ENCODE measurements at places on chromosomes 6 and 20.

DNA sequence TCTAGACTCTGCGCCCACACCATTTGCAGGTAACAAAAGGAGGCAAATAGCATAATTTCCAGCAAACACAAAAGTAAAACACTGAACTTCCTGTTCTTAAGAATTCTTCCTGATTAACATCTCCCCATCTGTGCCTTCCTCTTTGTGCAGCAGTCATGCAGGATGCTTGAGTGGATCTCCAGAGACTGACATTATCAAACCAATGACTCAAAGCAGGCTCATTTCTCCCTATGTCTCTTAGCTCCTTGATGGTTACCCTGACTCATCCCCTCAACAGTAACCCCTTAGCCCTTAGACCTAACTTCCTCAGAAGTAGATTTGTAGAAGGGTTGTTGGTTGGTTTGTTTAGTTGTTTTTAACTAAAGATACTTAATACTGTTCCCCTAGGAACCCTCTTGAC lies 137.0 kb upstream of the RIN2 start:
- DNase-seq: peak; percentile 16

DNA sequence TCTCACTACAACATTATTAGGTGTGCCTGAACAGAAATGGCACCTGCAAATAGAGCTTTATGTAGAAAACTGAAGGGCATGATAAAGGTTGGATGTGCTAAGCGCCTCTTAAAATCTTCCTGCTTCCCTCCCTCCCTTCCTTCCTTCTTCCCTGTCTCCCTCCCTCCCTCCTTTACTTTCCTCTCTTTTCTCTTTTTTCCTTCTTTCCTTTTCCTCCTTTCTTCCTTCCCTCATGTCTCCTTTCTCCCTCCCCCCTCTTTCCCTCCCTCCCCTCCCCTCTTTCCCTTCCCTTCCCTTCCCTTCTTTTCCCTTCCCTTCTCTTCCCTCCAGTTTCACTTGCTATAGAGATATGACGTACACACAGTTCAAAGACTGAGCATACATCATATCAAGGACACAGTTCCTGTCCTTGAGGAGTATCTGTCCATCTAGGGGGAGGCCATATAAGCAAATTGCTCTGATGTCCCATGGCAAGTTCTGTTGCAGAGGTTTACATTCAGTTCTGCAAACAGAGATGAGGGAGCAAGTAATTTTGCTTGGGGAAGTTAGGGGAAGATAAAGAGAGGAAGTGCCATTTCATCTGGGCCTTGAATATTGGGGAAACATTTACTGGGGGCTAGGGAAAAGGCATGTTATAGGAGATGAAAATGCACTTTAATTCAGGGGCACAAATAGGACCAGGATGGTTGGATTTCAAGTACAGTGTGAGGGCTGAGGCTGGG lies 79.0 kb upstream of the EEF1E1 start:
- DNase-seq: no peak

- DNase-seq: no peak
Measured at GRCh38 chr6:22149501-22150367, 147.1 kb downstream of the PRL start.

GRCh38 chr6:122788663-122789181 lies 336 bp upstream of the SMPDL3A start:
- no peak for DNase-seq

- DNase-seq: no peak
Measured at GRCh38 chr6:53095716-53096115, 30.5 kb downstream of the FBXO9 start.

DNA sequence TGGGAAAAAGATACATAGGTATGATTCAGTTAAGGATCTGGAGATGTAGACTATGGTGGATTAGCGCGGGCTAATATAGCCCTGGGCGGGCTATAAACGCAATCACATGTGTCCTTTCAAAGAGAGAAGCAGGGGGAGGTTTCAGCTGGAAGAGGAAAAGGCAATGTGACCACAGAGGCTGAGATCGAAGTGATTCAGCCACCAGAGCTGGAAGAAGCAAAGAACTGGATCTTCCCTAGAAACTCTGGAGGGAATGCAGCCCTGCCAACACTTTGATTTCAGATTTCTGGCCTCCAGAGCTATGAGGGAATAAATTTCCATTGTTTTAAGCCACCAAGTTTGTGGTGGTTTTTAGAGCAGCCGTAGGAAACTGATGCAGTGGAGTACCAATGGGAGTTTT lies 81.5 kb upstream of the NHSL1 start:
- DNase-seq: no peak

GRCh38 chr20:38999965-39000910 lies 38.1 kb downstream of the DHX35 start:
- DNase-seq: no peak

- no peak for DNase-seq
Measured at GRCh38 chr20:6530254-6530653, 237.2 kb upstream of the BMP2 start.

DNA sequence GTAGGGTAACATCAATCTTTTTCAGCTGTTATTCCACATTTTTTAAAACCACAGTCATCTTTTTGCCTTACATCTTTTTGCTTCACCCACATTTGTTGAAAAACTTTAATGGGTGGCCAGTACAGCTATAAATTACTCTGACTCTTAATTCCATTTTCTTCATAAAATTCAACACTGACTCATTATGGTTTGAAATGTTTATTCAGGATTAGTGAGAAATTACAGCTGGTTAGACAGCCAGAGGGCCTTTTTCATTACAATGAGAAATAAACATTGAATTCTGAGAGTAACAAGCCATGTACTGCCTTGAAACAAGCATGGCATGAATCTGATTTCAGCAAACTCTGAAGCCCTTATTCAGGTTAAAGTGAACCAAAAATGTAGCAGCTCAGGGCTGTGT lies 19.5 kb downstream of the NDUFAF4 start:
- DNase-seq: peak; percentile 44

DNA sequence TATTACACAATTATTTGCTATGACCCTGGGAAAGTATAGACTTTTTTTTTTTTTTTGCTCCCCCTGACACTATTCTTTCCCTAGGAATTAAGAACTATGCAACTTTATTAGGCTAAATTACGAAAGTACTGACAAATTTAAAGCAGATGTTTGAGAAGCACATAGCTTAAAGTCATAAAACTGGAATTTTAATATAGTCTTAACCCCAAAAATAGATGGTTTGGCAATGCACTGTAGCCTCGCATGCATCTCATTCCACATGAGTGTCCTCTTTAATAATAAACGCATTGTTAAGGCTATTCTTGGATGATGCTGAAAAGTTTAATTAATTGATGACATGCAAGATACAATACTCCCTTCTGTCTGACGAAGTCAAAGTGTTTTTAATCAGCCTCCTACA lies 49.3 kb downstream of the TBC1D7 start:
- no peak for DNase-seq

- DNase-seq: no peak
Measured at GRCh38 chr20:34058831-34059230, 53.2 kb downstream of the EIF2S2 start.

DNA sequence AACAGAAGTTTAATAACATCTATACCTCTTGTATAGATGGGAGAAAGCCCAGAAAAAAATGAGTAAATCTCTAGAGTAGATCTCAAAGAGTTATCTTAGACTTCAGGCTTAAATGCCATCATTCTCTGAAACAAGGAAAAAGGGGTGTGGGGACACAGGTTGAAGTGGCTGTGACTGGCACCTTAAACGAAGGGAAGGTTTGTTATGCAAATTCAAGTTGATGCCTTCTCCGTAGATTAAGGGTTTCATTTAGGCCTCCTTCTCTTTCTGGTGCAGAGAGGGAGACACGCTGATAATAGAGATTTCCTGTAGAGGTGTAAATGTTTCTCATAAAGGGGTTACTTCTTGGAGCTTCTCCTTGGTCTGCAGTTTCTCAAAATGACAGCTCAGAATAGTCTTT lies 252.1 kb downstream of the CD83 start:
- DNase-seq: no peak

- no peak for DNase-seq
Measured at GRCh38 chr6:48985025-48985424, 478.0 kb downstream of the MMUT start.

DNA sequence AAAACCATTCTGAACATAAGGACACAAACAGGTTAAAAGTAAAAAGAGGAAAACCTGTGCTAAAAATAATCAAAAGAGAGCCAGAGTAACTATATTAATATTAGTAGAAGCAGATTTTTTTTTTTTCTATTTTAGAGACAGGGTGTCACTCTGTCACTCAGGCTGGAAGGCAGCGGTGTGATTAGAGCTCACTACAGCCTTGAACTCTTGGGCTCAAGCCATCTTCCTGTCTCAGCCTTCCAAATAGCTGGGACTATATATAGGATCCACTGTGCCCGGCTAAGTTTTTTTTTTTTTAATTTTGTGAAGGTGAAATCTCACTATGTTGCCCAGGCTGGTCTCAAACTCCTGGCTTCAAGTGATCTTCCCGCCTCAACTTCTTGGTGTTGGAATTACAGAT lies 33.4 kb upstream of the PLN start:
- DNase-seq: no peak

- DNase-seq: no peak
Measured at GRCh38 chr6:7242835-7243178, 70.2 kb downstream of the SSR1 start.

DNA sequence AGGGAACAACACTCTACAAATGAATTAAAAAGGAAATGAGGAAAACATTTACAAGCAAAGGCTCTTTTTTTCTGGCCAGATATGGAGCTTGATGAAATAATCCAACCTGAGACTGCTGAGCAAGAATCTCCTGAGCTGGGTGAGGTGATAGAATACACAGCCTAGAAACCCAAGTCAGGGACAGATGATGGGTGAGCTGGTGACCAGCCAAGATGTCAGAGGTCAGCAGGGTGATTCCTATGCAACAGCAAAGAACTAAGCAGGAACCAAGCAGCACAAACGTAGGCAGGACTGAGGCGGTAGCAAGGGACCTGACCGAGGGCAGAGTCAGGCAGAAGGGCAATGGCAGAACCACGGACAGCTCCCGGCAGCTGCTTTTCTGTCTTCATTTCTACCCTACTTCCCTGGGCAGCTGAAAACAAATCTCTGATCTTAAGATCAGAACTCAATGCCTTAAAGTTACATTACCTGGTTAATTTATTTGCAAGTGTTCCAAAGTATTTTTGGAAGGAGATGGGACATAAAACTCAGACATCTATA lies 75.1 kb downstream of the CDC40 start:
- peak; percentile 28 for DNase-seq

GRCh38 chr6:146210406-146211083 lies 181.7 kb downstream of the GRM1 start:
- no peak for DNase-seq

DNA sequence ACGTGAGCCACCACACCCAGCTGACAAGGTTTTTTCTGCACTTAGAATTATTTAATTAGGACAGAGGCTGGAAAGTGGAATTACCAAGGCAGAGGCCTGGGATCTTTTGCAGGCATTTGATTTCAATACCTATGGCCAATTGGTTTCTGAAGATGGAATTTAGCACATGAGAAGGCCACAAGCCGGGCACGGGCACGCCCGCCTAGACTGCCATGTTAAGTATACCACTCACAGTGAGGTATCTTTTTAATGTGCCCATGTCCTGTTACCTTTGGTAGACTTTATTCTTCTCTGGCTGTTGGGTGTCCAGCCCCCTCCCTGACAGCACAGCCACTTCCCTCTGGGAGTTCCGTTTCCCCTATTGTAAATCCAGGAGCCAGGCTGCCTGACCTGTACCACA lies 18.0 kb upstream of the TAF8 start:
- no peak for DNase-seq

GRCh38 chr6:36633915-36634314 lies 39.8 kb downstream of the SRSF3 start:
- no peak for DNase-seq

DNA sequence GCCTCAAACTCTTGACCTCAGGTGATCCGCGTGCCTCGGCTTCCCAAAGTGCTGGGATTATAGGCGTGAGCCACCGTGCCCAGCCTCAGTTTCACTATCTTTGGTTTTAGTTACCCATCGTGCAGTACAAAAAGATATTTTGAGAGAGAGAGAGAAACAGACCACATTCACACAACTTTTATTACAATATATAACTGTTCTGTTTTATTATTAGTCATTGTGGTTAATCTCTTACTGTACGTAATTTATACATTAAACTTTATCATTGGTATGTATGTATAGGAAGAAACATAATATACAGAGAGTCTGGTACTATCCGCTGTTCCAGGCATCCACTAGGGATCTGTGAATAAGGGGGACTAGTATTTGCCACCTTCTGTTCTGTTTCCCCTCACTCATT lies 29.4 kb upstream of the TAF8 start:
- DNase-seq: no peak

- no peak for DNase-seq
Measured at GRCh38 chr6:139580592-139581484, 206.4 kb upstream of the CITED2 start.

DNA sequence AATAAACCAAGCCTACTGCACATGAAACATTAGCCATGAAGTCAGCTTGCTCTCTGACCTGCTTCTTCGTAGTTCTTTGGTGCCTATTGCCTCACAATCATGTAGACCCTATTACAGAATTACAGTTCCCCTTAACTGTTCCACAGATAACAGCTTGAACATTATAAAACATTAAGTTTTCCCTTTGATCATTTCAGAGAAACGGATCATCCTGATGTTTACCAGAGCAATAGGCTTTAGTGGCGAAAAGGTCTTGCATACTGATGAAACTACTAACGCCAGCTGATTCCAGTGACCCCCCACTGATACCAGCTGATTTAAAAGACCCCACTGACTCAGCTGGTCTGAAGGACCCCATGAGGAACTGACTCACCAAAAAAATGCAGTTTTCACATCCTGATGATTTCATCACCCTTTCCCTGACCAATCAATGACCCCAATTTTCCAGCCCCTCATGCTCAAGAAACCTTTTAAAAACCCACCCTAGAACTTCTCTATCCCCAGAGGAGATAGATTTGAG lies 39.4 kb upstream of the MLIP start:
- DNase-seq: no peak

GRCh38 chr20:43925801-43926200 lies 11.1 kb downstream of the TOX2 start:
- DNase-seq: peak; percentile 54

- no peak for DNase-seq
Measured at GRCh38 chr6:43765776-43766499, 4.1 kb upstream of the VEGFA start.

- DNase-seq: no peak
Measured at GRCh38 chr6:40896696-40897095, 142.3 kb downstream of the UNC5CL start.

GRCh38 chr20:3358676-3359340 lies 48.7 kb downstream of the DNAAF9 start:
- DNase-seq: no peak

- DNase-seq: no peak
Measured at GRCh38 chr6:77298283-77298682, 165.0 kb downstream of the HTR1B start.

GRCh38 chr6:43718387-43719105 lies 31.0 kb upstream of the MRPS18A start:
- DNase-seq: no peak

DNA sequence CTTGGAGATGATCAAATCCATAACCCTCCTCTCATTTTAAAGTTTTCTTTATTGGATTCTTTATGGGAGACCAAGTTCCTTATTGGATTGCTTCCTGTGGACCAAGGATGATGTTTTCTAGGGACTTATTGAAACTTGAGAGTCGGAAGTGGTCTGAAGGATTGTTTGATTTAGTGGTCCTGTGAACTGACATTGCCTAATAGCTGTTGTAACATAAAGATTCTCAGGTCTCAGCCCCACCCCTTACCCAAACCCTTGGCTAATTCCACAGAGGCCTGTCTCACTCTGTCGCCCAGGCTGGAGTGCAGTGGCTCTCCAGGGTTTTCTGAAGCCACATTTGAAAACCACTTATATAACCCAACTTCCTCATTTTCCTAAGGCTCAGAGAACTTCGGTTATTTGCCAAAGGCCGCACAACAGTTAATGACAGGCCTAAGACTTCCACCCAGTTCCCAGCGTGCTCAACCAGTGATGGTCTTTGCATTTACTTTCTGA lies 77.0 kb downstream of the ATXN1 start:
- no peak for DNase-seq
